Motor neuron (in vitro differentiated cells): ENCODE measurements at places on chromosomes 7 and 10. TPM values are rescaled to one million over a fixed set of nuclear protein-coding genes. Genes with fewer than 3 reads are reported as not detected.
A peak's percentile ranks its signal among the peaks of the same experiment; 100 is the strongest.

GRCh38 chr10:18504161-18504560 is 147.2 kb downstream of the NSUN6 start:
- ATAC-seq, result no peak

DNA sequence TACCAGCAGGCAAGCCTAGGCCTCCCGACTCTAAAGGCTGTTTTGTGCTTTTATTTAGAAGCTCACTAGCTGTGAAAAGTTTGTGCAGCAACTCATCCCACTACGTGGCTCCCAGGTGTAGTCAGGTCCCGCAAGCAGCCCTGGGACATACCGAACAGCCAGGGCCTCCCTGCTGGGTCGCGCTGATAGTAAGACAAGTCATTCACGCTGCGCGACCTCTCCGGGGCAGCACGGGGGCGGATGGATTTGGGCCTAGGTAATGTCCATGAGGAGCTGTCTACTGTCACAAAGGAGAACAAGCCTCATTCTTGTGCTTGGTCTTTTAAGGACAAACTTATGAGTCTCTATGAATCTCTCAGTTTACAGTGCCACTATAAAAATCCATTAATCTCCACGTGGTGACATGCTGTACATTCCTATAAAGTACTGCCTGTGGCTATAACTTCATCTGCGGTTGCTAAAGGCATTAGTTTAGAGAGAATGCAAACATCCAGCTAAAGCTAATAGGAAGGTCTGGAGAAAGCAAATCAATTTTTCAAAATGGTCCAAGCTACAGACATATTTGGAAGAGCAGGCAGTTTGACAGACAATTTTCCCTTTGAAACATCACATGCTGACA is 546.8 kb downstream of the PHTF2 start:
- ATAC-seq, result no peak

- no peak for ATAC-seq
These were observed 109.9 kb upstream of the ANKRD30A start for GRCh38 chr10:37015498-37015897.

DNA sequence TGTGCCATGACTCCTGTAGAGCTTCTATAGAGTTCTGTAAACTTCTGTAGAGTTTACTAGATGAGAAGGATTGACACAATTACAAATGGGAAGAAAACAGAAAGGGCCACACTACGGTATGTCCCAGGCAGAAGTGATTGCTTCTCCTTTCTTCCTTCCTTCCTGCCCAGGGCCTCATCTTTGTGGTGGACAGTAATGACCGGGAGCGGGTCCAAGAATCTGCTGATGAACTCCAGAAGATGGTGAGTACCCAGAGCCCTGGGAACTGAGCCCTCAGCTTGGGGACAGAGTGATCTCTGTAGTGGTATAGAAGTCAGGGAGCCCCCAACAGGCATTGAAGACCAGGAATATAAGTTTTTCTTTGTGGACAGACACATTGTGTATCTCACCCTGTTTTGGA is 1.7 kb downstream of the ARF5 start:
- no peak for ATAC-seq

- ATAC-seq, result no peak
These were observed 459 bp downstream of the ZDHHC6 start for GRCh38 chr10:112446055-112446854.

GRCh38 chr7:22551768-22552513 is 52.0 kb upstream of the STEAP1B start:
- ATAC-seq, result no peak

- ATAC-seq, result no peak
These were observed 159.9 kb downstream of the CAMK1D start for GRCh38 chr10:12509016-12509793.

DNA sequence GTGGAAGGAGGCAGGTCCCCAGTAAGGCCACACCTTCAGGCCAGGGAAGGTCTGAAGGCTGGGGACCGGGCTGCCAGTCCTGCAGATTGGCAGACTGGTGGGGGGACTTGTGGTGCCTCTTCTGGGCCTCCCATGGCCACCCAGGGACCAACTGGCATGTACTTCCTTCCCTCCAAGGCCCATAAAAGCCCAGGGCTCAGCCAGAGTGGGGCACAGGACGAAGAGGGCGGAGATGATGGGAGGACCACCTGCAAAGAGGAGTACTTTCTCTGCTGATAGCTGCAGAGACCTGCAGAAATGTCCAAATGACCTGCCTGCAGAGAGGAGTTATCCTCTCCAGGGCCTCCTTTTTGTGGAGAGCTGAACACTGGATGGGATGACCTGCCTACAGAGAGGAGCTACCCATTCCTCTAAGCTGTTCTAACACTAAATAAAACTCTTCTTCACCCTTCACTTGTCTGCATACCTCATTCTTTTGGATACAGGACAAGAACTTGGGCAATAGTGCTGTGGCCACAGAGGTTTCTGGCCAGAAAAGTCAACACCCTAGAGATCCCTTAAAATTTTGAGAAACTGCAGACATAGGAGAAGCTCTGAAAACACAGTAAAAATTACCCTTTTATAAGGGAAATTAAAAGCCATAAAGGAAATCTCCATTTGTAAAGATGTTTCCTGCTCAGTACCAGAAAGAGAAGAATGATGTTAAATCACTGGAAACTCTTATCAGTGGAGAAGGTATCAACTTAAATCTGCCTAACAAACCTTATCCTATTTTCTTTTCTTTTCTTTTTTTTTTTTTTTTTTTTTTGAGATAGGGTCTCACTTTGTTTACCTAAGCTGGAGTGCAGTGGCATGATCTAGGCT is 20.7 kb upstream of the PRF1 start:
- no peak for ATAC-seq

GRCh38 chr7:99997545-99998137 is 17.8 kb upstream of the ZKSCAN1 start:
- ATAC-seq, result peak; percentile 36

DNA sequence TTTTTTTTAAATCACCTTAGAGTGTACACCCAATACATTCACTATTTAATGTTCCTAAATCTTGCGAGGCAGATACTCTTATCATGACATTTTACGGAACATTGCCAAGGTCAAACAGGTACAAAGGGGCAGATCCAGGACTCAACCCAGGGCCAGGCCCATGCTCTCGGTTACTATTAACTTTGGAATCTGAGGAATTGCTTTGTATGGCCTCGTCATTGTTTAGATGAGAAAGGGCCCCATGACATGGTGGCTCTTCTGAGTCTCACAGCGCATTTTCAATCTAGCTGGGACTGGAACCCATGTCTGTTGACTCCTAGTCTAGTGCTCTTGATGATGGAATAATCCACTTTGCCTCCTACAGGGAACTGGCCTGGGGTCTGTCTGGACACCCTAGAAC is 59.1 kb downstream of the GATA3 start:
- ATAC-seq, result no peak

- no peak for ATAC-seq
These were observed 5.1 kb downstream of the ALOX5 start for GRCh38 chr10:45378914-45379726.

DNA sequence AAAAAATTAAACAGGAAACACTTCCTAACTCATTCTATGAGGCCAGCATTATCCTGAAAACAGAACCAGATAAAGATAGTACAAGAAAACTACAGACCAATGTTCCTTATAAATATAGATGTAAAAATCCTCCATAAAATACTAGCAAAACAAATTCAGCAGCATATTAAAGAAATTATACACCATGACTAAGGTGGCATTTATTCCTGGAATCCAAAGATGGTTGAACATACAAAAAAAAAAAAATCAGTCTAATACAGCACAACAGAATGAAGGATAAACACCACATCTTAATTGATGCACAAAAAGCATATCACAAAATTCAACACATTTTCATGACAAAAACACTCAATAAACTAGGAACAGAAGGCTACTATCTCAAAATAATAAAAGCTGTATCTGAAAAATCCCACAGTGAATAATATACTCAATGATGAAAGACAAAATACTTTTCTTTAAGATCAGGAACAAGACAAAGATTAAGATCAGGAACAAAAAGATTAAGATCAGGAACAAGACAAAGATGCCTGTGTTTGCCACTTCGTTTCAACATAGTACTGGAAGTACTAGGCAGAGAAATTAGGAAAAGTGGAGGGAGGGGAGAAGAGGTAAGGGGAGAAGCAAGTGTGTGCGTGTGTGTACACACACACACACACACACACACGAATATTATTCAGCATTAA is 95.6 kb downstream of the SNX13 start:
- no peak for ATAC-seq

GRCh38 chr10:76905251-76905650 is 732.4 kb downstream of the KCNMA1 start:
- no peak for ATAC-seq

Gene TMEM273
- total RNA-seq, result 0.16 and 0.27 TPM in 2 replicates

Gene C10orf120
- total RNA-seq, result not detected in 2 replicates

Gene CHAT
- total RNA-seq, result not detected in 2 replicates

Gene TAS2R5
- total RNA-seq, result 1.6 and 3.3 TPM in 2 replicates

Gene SEPHS1
- total RNA-seq, result 72.0 and 96.8 TPM in 2 replicates

Gene SKIDA1
- total RNA-seq, result 10.9 and 11.0 TPM in 2 replicates

Gene CUBN
- 1.3 TPM in 2 replicates for total RNA-seq

Gene TRIM74
- total RNA-seq, result 0.87 and 1.4 TPM in 2 replicates

Gene MASTL
- total RNA-seq, result 19.9 and 21.6 TPM in 2 replicates

Gene CLRN3
- not detected in 2 replicates for total RNA-seq

Gene PARG
- total RNA-seq, result 31.1 and 32.5 TPM in 2 replicates
